ENCODE measurements at places on chromosomes 13 and 19.

GRCh38 chr13:30235216-30235615 is 72.1 kb downstream of the KATNAL1 start:
- no peak for DNase-seq

DNA sequence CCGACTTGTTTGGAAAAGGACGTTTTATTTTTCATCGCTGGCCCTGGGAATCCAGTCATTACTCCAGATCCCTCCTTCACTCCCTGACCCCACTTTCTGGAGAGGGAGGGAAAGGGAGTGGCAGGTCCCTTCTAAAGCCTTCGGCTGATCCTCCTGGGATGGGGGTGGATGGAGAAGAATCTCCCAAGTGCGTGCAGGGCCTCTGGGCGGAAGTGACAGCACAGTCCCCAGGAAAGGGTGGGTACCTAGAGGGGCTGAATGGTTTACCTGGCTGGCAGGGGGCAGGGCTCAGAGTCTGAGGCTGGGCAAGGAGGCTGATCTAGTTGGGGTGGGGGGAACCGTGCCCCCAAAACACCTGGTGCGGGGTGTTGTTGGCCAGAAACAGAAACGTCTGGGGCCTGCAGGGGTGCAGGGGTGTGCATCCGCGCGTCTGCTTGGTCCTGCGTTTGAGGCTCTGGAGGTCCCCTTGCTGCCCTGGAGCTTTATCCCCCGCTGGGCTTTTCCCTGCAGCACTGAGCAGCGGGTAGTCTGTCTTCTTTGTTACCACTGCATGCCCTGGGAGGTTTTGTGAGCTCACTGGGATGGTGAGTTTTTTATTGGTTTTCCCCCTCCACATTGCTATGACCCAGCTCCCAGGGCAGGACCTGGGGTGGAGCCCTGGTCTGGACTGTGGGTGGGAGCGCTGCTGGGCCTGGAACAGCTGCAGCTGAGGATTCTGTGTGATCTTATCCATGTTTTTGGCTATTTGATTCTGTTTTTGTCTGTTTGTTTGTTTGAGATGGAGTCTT is 3.0 kb upstream of the ZNF628 start:
- no peak for DNase-seq

- no peak for DNase-seq
These were observed 104.7 kb downstream of the RGCC start for GRCh38 chr13:41562083-41562482.

DNA sequence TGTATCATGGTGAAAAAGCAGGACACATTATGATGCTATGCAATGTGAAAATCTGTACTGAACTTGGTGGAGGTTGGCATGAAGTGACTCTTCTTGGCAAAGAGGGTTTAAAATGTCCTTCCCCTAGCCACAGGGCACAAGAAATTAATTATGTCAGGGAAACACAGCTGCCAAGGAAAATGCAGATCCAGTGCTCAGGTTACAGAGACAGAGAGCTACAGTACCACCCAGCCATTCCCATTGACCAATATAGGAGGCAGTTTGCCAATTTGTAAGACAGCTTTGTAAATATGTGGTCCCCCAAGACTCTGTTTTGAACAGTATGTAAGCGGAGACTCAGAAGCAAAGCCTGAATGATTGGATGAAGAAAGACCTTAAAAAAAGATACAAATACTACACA is 69.4 kb upstream of the KLF12 start:
- no peak for DNase-seq

DNA sequence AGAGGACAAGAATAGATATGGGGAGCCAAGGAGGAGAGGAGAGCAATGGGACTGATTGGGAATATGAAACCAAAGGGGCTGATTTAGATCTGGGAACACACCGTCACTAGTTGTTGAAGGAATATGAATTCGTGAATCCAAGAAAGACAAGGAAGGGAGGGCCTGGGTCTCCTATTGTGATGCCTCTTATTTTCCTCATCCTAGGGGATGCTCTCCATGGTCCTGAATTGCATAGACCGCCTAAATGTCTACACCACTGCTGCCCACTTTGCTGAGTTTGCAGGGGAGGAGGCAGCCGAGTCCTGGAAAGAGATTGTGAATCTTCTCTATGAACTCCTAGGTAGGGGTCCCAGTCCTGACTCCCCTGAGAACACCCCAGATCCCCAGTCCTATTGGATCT is 21.5 kb downstream of the RYR1 start:
- DNase-seq = no peak

DNA sequence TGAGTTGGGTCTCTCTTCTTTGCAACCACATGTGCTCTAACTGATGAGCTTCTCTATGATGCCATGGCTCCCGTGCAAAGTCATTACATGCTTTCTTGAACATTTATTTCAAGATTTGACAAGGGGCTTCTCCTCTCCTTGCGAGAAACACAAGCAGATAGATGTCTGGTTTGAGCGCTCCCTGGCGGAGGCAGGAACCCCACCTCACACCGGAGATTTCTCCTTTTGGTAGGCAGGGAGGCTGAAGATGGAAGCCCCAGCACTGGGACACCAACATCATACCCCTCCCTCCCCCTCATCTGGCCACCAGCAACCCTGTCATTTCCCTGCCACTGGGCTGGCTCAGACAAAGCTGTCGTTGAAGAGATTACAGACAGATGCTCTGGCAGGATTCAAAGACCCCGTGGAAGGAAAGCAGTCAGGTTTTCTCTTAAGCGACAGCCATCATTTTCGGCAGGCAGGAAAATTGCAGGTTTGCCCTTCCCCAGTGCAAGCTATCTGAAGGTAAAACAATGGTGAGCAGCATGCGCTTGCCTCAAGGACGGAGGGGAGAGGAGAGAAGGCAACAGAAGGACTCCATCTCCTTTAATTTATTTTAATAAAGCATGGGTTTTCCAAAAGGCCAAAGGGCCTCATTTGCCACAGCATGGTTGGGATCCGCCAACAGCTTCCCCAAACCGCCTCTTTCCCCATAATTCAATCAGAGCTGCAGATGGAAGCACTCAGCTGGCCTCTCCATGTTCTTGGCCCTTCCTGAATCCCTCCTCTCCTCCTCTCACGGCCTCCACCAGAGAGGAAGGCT is 344.1 kb upstream of the TSHZ3 start:
- DNase-seq = no peak
